ENCODE measurements at places on chromosomes 2 and 18. TPM values are rescaled to one million over a fixed set of nuclear protein-coding genes. Genes with fewer than 3 reads are reported as not detected.

Gene CD207
- total RNA-seq, result not detected

DNA sequence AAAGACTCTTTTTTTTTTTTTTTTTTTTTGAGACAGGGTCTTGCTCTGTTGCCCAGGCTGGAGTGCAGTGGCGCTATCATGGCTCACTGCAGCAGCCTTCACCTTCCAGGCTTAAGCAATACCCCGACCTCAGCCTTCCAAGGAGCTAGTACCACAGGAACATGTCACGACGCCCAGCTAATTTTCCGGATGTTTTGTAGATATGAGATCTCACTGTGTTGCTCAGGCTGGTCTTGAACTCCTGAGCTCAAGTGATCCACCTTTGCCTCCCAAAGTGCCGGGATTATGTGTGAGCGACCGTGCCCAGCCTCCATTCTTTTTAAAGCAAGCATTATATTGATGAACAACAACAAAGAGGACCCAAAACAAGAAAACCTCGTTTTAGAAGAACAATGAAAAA lies 307.1 kb upstream of the ID2 start:
- no peak for DNase-seq

Gene NCKAP5
- total RNA-seq, result 25.3 TPM

DNA sequence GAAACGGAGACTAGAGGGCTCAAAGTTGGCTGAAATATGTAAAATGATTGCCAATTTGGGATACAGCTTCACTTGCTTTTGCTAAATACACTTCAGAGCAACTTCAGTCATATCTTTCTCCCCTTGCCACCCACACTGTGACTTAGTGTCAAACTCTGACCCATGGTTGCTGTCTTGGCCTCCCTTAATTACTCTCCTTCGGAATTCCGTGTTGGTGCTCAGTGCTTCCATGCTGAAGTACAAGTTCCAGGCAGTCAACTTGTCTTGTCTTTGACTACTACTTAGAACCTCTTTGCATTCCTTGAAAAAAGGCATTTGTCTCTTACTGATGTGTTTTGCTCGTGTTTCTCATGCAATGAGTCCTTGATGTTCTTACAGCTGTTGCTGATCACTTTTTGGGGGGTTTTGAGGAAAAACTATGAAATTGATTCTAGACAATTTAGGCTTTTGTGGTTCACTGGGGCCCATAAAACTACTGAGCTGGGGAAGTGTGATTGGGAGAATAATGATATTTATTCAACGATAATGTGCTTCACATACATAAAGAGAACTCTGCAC lies 146.0 kb downstream of the UBE2E3 start:
- no peak for DNase-seq

DNA sequence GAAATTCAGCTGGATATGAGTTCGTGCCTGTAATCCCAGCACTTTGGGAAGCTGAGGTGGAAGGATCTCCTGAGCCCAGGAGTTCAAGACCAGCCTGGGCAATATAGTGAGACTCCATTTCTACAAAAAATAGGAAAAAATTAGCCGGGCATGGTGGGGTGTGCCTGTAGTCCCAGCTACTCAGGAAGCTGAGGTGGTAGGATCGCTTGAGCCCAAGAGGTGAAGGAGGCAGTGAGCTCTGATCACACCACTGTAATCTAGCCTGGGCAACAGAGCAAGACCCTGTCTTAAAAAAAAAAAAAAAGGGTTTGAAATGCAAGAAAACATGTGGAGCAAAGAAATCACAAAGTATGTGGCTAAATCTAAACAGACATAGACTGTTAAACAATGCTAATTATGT lies 9.8 kb downstream of the CGREF1 start:
- DNase-seq, result no peak

Gene ILKAP
- 48.8 TPM for total RNA-seq

- DNase-seq, result no peak
Measured at GRCh38 chr2:43524177-43524965, 71.5 kb downstream of the THADA start.

- no peak for DNase-seq
Measured at GRCh38 chr18:59263661-59264060, 9.6 kb downstream of the RAX start.

- DNase-seq, result no peak
Measured at GRCh38 chr2:111634050-111634794, 249.8 kb downstream of the ANAPC1 start.

Measured in cerebellum (tissue), 4 donors.